ENCODE measurements at places on chromosomes 1 and 21.

DNA sequence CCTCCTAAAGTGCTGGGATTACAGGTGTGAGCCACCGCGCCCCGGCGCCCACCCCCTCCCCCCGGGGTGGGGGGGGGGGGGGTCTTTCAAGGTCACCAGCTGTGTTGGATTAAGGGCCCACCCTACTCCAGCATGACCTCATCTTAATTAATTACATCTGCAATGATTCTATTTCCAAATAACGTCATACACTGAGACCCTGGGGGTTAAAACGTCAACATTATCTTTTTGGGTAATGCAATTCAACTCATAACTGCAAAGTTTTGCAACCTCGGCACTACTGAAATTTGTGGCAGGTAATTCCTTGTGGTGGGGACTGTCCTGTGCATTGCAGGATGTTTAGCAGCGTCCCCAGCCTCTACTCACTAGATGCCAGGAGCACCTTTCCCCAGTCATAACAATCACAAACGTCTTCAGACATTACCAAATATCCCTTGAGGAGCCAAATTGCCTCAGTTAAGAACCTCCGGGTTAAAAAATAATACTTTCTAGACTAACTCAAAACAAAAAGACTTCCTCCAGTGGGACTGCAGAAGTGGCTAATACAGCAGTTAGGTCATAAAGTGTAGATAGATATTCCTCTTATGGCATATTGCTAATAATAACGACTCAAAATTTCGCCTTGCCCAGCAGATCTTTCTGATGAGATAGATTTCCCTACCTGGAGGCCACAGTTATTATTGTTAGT is 233.0 kb upstream of the KAZN start:
- no peak for DNase-seq

- DNase-seq, result no peak
Observed at GRCh38 chr1:248841702-248842395, 3.8 kb downstream of the ZNF672 start.

DNA sequence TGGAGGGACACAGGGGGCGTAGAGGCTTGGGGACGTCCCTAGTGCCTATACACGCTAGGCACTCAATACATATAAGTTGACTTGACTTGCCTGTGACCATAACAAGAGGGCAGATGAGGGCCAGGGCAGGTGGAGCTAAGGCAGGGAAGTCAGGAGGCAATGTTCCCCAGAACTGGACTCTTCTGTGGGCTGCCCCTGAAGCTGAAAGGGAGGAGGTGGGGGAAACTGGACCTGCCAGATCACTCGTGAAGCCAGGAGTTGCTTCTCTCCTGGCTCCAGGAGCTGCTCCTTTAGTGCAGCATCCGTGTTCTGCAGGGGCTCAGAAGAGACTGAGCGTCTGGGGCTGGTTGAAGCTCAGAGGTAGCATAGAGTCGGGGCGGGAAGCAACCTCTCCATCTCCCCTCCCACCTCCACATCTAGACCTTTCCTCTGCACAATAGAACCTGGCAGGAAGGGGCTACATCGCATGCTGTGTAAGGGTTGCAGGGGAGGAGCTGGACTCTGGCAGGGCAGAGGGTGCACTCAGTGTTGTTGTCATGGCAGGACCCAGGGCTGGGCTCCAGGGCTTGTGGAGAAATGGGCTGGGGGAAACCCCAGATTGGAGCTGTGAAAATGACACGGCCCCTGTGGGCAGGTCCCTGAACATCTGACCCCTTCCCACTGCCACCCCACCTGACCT is 2.9 kb upstream of the SEMA4A start:
- no peak for DNase-seq

DNA sequence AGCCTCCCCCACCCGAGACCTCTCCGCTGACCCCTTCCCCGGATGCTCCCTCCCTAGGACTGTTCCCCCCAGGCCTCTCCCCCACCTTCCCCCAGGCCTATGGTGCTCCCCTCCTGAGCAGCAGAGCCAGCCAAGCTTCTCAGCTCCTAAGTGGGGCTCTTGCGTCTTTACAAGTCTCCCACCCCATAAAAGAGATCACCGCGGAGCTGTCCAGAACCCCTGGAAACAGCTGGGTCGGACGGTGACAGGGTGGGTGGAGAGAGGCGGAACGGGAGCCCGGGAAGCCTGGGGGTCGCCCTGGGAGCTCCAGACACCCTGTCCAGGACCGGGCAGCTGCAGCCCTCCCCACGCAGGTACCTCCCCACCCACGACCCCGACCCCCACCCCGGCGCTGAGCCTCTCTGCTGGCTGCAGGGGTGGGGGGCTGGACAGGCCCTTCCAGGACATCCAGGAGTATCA is 61.2 kb downstream of the WNT9A start:
- DNase-seq, result no peak

- no peak for DNase-seq
Observed at GRCh38 chr1:4489486-4489885, 164.9 kb upstream of the AJAP1 start.

Data from amniotic stem cell (primary cell).